Dermis microvascular lymphatic vessel endothelial cell (primary cell): ENCODE measurements at places on chromosomes 13 and 19.

- DNase-seq, result no peak
Observed at GRCh38 chr13:30978981-30979956, 46.8 kb downstream of the TEX26 start.

- DNase-seq, result no peak
Observed at GRCh38 chr13:109785141-109785891, 1.1 kb downstream of the IRS2 start.

GRCh38 chr13:107348471-107348870, 780.5 kb upstream of the ARGLU1 start:
- no peak for DNase-seq

- no peak for DNase-seq
Observed at GRCh38 chr13:99221567-99222239, 21.0 kb downstream of the UBAC2 start.

GRCh38 chr19:48473161-48473966, 4.2 kb downstream of the CYTH2 start:
- no peak for DNase-seq

DNA sequence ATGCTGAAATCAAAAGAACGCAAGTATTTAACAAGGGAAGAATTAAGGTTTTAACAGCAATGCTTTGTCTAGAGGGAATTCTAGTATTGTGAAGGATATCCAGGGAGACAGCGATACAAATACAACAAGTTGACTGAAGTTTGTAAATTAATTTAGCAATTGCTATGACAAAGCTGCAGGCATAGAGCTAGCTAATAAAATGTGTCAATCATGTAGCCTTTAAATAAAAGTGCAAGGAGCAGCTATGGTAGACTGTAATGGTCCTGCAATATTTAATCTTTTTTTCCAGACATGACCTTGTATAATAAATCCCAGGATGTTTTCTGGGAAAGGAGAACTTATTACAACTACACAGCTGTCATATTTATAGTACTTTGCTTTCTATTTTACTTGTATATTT, 779.3 kb downstream of the SLITRK5 start:
- no peak for DNase-seq

DNA sequence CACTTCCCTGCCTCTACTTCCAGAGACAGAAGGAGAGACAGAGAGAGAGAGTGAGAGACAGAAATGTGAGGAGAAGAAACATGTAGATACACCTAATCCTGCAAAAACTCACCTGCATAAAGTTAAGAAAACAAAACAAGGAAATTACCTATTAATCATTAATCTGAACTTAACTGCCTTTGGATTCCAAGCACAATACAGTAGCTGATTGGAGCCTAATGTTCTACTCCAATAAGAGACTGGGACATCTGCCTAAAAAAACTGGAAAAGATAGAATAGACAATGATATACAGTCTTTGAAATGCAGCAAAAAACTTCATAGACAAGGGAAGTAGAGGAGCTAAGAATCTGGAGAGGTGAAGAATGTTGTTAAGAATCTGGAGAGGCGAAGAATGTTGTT, 910.2 kb upstream of the SLC10A2 start:
- DNase-seq, result no peak

GRCh38 chr19:32489971-32490370, 84.4 kb downstream of the DPY19L3 start:
- DNase-seq, result no peak

DNA sequence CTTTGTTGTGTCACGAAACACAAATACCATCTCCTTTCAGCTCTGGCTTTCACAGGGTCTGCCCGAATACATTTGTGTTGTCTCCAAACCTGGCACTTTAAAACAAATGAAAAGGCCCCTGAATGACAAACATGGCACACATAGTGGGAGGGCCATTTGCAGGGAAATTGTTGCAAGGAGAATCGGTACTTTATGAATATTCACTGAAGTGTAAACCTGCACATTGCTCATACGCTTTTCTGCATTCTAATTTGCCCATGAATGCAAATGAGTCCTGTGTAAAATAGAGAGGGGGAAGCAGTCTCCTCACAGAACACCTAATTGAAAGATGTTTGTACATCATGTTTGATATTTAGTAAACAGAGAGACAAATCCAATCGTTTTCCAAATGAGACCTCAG, 82.7 kb upstream of the PCDH8 start:
- no peak for DNase-seq

GRCh38 chr19:2771786-2772674, 11.0 kb downstream of the SGTA start:
- DNase-seq, result no peak

DNA sequence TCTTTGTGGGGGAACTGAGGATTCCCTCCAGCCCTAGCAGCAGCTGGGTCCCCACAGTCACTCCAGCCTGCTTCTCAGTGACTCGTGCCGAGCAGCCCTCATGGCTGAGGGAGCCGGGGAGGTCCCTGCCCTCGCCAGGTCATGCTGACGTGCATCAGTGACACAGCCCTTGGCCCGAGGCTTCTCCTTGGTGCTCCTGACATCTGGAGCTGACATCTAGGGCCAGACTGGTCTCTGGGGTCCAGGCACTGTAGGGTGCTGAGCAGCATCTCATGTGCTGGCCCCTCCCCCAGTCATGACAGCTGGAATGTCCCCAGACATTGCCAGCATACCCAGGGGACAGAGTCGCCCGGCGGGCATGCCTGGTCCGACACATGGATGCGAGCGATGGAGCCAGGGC, 14.4 kb downstream of the COMP start:
- no peak for DNase-seq
